ENCODE measurements at places on chromosomes 6 and 20.

- no peak for DNase-seq
These were observed 74.7 kb upstream of the NOX3 start for GRCh38 chr6:155530219-155530834.

- no peak for DNase-seq
These were observed 174.9 kb upstream of the PRND start for GRCh38 chr20:4546786-4547185.

DNA sequence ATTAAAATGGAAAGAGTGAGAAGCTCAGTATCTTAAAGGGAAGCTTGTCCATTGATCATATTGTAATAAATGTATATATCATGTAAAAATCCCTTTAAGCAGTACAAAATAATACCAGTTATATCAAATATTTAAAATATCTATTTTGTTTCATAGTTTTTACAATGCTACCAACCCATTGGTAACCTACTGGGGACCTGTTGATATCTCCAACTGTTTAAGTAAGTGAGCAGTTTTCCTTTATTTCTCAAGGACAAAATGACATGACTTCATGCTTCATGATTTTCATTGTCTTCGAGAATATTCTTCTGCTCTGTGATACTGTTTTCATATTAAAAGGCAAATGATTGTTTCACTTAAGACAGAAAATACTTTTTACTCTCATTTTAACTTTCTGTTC lies 100.0 kb downstream of the ADGRG6 start:
- no peak for DNase-seq

- no peak for DNase-seq
These were observed 157.5 kb downstream of the BMP7 start for GRCh38 chr20:57108742-57109570.

DNA sequence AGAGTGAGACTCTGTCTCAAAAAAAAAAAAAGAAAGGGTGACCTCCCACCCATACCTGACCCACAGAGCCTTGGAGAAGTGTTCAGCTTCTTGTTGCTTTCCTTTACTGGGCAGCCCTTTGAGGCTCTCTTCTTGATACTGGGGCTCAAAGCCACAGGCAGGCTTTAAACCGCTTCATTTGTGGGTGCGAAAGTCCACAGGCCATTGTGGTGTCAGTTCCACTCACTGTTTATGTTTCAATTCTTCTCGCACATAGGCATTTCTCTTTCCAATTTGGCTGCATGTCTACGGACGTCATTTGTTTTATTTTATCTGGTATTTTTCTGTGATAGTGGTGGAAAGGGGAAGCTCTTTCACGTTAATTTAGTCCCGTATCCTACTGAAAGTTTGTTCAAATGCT lies 34.6 kb downstream of the PPARD start:
- no peak for DNase-seq

- no peak for DNase-seq
These were observed 46.3 kb upstream of the HS3ST5 start for GRCh38 chr6:114389111-114389510.

- DNase-seq: no peak
These were observed 26.7 kb downstream of the TRERF1 start for GRCh38 chr6:42424906-42425474.
